ENCODE measurements at places on chromosomes 3 and 15.

- DNase-seq = no peak
These were observed 571.0 kb downstream of the FGF12 start for GRCh38 chr3:192156382-192156781.

DNA sequence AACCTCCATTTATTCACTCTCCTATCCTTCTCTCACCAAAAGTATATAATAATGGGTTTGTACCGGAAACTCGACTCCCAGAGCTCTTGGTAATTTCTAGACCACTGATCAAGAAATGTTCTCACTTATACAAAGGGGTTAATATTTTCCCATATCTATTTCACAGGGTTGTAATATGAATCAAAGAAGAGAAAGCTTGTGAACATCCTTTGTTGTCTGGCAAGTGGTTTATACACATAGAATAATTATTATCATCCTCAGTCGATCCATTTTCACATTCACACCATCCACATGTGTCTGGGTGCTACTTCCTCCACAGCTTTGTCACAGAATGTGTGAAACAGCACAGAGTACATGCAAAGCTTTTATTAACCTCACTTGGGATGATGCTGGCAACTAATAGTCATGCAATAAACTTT, 29.9 kb upstream of the STT3B start:
- no peak for DNase-seq

DNA sequence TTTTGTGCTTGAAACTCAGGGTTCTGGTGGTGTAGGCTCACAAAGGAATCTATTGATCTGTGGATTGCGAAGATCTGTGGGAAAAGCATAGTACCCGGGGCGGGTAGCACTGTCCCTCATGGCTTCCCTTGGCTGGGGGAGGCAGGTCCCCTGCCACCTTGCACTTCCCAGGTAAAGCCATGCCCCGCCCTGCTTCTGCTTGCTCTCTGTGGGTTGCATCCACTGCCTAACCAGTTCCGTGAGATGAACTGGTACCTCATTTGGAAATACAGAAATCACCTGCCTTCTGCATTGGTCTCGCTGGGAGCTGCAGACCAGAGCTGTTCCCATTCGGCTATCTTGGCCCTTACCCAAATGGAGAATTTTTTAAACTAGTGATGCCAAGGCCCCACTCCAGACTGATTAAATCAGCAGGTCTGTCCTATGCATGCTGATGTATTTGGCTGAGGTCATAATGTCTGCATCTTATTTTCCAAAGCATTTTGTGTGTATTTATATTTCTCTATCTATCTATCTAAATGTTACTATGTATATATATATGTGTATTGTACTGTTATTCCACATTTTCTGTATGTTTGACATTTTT, 65.5 kb upstream of the SLC7A14 start:
- DNase-seq = peak; percentile 71

- DNase-seq = no peak
These were observed 88.7 kb downstream of the GPR156 start for GRCh38 chr3:120196333-120196732.

Data from T47D (cell line).